ENCODE measurements at places on chromosomes 3 and 15. TPM values are rescaled to one million over a fixed set of nuclear protein-coding genes. Genes with fewer than 3 reads are reported as not detected.

MAN2C1 gene
- 372 TPM for total RNA-seq

PP2D1 gene
- total RNA-seq, result not detected

PPM1M gene
- total RNA-seq, result 27.6 TPM

PSMA4 gene
- total RNA-seq, result 102 TPM

PPM1L gene
- total RNA-seq, result 41.0 TPM

TMEM212 gene
- not detected for total RNA-seq

IL5RA gene
- total RNA-seq, result not detected

AMT gene
- total RNA-seq, result 7.0 TPM

TM6SF1 gene
- 9.8 TPM for total RNA-seq

HSPBAP1 gene
- total RNA-seq, result 15.3 TPM

LMOD3 gene
- not detected for total RNA-seq

IMPDH2 gene
- total RNA-seq, result 156 TPM

CPB1 gene
- total RNA-seq, result 1.9 TPM

OR5K2 gene
- not detected for total RNA-seq

SLC22A13 gene
- total RNA-seq, result 0.78 TPM

MRAS gene
- total RNA-seq, result 289 TPM

IL17RD gene
- total RNA-seq, result 10.2 TPM

ZNF774 gene
- total RNA-seq, result 2.9 TPM

IL12A gene
- not detected for total RNA-seq

RBPMS2 gene
- total RNA-seq, result 5.4 TPM

INSYN1 gene
- total RNA-seq, result 10.9 TPM

DAZL gene
- not detected for total RNA-seq

HTD2 gene
- total RNA-seq, result 14.1 TPM
